M059J (cell line): ENCODE measurements at places on chromosomes 4 and X. TPM values are rescaled to one million over a fixed set of nuclear protein-coding genes. Genes with fewer than 3 reads are reported as not detected.
A peak's percentile ranks its signal among the peaks of the same experiment; 100 is the strongest.

AWAT2 gene
- total RNA-seq, result not detected in 2 replicates

DNA sequence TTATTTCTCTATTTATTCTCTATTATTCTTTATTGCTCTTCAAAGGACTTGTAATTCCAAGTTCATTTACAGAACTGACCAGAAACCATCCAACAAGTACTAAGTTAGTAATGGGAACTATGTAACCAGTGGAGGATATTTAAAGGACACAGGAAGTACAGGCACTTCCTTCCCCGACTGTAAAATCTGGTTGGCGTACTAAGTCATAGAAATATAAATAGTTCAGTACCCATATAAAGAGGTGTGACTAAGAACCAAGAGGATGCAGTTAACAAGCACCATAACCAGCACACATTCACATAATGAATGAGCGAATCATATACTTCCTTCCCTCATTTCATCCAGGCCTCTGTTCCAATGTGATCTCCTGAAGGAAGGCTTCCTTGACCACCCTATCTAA is 3.6 kb upstream of the EIF4E start:
- DNase-seq, result peak; percentile 69

DNA sequence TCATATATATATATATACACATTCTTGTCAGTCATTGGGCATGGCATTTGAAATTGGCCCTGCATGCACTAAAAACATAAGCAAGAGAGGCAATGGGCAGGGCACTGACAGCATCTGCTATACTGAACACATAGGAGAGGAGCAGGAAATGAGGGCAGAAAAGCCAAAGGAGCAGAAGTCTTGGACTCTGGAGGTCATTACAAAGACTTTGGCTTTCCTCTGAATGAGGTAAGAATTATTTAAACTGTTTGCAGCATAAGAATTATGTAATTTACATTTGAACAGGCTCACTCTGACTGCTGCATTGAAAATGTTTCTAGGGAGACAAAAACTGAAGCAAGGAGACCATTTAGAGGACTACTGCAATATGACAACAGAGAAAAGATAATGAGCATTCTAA is 396.5 kb downstream of the PRDM5 start:
- no peak for DNase-seq

GRCh38 chr4:89308161-89308500 is 531 bp upstream of the GPRIN3 start:
- no peak for DNase-seq

STPG2 gene
- total RNA-seq, result not detected in 2 replicates
